ENCODE measurements at places on chromosomes 16 and 17.

GRCh38 chr17:81049372-81049911 is 14.5 kb downstream of the BAIAP2 start:
- no peak for DNase-seq

DNA sequence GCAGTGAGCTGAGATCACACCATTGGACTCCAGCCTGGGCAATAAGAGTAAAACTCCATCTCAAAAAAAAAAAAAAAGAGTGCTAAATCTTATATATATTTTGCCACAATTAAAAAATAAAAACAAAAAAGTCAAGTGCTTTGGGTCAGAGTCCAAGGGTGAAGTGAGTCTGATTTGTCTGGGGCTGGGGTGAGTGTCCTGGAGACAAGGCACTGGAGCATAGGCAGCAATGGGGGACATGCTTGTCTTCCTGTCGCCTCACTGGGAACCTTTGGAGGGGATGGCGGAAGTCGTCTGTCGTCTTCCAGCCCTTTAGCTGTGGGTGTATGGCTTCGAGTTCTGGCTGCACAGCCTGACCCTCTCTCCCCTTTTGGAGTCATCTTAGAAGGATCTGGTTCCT is 167.1 kb downstream of the NTN1 start:
- no peak for DNase-seq

DNA sequence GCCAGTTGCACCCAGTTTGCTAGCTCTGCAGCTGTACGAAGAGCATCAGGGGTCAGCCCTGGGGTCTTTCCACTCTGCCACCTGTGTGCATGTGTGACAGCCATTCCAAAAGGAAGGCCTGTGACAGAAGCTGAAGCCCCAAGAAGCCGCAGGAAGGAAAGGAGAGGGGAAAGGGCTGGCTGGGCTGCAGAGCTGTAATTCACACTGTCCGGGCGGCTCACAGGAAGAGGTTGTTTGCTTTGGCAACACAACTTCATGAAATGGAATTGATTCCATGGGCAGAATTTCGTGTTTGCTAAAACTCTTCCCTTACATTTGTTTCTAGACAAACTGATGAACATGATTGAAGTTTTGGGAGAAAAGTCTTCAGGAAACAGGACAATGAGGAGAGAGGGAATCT is 14.8 kb downstream of the TMEM204 start:
- no peak for DNase-seq

- DNase-seq: no peak
Measured at GRCh38 chr17:80936723-80937122, 54.9 kb upstream of the CHMP6 start.

DNA sequence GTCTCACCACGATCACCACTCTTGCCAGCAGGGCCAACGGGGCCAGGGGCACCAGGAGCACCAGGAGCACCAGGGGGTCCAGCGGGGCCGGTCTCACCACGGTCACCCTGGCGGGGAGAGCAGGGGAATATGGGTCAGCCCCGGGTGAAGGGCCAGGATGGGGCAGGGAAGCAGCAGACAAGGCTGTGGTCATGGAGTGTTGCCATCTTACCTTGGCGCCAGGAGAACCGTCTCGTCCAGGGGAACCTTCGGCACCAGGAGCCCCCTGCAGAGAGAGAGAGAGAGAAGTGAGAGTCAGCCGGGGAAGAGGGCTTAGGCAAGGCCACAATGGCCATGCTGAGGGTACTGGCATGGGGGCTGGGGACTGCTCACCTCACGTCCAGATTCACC is 12.9 kb downstream of the COL1A1 start:
- no peak for DNase-seq

DNA sequence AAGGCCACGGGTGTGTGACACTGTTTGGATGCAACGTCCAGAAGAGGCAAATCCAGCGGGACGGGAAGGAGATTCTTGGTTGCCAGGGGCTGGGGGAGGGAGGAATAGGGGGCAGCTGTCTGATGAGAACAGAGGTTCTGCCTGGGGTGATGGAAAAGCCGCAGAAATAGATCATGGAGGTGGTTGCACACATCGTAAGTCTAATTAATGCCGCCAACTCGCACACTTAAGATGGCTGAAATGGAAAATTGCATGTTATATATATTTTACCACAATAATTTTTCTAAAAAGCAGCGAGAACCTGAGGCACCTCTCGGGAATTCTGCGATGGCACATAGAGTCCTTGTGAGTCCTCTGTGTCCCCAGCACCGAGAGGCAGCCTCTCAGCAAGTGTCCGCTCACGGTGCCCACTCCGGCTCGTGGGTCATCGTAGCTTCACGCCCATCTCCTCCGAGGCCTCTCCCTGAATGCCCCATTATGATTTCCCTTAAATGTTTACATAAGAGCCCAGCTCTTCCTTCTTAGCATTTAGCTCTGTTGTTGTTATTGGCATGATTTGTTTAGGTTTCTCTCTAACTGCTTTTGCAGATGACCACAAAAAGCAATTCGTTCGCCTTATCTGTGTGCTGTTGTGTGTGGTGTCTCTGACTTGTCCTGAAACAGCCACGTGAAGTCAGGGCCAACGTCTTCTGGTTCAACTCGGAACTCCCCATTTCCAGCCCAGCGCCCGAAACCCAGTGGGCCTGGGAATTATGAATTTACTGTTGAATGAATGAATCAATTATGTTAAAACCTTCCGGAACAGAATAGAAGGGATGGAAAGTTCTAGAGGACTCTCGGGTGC is 7.7 kb downstream of the WFDC1 start:
- DNase-seq: no peak

DNA sequence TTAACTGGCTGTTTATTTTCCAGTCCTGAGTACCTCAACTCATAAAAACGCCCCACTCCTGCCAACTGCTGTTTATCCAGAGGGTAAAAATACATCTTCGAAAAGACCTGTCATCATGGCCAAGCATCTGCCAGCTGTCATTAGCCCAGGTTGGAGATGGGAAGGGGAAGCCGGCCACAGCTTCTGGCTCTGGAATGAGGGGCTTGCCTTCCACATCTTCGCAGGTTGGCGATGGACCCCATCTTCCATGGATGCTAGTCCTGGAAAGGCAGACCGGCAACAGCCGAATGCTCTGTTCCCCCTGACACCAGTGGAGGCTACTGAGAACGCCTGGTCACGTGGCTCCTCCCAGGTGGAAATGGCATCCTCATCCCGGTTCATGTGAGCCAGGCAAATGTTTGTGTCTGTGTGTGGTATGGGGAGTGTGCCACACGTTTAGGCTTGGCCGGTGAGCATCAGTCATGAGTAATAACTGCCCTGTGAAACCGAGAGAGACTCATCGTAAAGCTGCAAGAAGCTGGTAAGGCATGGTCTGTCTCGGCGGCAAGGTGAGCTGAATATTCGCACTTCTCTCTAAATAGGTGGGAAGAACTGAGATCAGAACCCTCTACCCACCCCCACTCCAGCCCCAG is 420 bp upstream of the KRTAP17-1 start:
- DNase-seq: no peak

GRCh38 chr16:24887472-24887871 is 41.7 kb downstream of the SLC5A11 start:
- DNase-seq: no peak

- DNase-seq: no peak
Measured at GRCh38 chr17:75777296-75777922, 7.2 kb upstream of the UNK start.

DNA sequence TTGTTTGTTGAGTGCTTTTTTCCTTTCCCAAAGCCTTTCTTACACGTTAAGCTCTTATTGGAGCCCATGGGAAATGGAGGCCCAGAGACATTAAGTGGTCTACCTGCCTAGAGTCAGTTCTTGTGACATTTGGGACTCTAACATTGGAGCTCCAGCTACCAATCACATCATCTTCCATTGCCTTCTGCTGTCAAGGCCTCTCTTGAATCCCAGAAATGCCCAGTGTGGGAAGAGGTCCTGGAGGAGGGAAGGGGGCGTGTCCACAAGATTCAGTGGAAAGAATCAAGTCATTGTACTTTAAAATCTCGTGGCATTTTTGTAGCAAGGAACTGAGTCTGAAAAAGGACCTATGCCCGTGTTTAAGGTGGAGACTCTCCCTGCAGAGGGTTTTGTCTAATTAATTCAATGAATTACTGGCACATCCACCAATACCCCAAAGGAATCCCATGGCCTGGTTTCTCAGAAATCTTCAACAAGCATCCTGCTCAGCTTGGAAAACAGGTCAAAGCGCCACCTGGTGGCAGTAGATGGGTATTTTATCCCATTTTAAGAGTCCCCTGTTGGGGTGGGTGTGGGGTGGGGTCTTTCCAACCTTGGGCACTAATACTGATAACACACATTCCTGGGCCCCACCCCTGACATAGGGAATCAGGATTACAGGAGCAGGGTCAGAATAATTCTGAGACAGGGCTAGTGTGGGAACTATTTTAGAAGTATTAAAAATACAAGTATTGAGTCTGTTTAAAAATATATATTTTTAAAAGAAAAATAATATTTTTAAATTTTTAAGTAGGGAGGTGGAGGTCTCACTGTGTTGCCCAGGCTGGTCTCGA is 24.6 kb downstream of the GPT2 start:
- peak; percentile 48 for DNase-seq

GRCh38 chr17:8162997-8163977 is 539 bp upstream of the VAMP2 start:
- DNase-seq: no peak

DNA sequence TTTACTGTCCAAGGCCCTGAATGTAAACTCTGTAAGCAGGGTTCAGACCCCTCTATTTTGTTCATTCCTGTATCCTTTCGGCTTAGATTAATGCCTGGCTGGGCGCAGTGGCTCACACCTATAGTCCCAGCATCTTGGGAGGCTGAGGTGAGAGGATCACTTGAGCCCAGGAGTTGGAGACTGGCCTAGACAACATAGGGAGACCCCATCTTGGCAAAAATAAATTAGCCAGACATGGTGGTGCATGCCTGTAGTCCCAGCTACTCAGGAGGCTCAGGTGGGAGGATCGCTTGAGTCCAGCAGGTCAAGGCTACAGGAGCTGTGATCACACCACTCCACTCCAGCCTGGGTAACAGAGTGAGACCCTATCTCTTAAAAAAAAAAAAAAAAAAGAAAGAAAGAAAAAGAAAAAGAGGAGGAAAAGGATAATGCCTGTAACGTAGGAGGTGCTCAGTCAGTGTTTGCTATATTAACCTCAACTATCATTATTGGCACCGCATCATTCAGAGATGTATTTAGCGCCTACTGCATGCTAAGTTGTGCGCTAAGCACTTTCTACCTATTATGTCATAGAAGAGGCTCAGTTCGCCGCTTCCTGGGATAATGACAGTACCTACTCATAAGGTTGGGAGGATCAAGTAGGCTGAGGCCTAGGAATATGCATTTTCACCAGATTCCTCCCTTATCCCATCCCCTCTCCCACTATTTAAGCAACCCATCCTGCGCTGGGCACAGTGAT is 5.0 kb downstream of the SOCS1 start:
- no peak for DNase-seq

- DNase-seq: no peak
Measured at GRCh38 chr16:81445143-81445961, 744 bp downstream of the CMIP start.

- no peak for DNase-seq
Measured at GRCh38 chr16:67150047-67150832, 558 bp downstream of the B3GNT9 start.

- no peak for DNase-seq
Measured at GRCh38 chr16:30533146-30533522, 1.5 kb downstream of the ZNF747 start.

GRCh38 chr16:64712026-64712425 is 409.8 kb downstream of the CDH11 start:
- no peak for DNase-seq

DNA sequence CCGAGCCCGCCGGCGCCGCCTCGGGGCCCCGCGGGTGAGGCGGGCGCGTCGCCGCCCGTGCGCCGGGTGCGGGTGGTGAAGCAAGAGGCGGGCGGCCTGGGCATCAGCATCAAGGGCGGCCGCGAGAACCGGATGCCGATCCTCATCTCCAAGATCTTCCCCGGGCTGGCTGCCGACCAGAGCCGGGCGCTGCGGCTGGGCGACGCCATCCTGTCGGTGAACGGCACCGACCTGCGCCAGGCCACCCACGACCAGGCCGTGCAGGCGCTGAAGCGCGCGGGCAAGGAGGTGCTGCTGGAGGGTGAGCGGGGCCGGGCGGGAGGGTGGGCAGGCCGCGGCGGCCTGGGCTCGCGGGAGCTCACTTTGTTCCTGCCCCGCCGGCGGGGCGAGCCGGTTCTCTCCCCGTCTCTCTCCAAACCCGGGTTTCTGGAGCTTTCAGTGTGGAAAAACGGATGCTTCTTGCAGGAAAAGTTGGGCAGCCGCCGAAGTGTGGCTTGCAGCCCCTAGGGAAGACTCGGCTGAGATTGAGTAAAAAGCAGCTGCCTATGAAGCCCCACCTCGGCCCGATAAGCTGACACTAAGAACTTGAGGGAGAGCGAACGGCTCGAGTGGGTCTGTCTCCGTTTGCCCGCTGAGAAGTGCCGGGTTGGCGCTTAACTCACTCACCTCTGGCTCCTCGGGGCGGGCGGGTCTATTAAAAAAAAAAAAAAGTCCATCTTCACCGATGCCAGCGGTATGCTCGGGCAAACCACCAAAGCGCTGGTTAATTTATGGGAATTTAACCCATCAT is 677 bp downstream of the SNTB2 start:
- peak; percentile 6 for DNase-seq

DNA sequence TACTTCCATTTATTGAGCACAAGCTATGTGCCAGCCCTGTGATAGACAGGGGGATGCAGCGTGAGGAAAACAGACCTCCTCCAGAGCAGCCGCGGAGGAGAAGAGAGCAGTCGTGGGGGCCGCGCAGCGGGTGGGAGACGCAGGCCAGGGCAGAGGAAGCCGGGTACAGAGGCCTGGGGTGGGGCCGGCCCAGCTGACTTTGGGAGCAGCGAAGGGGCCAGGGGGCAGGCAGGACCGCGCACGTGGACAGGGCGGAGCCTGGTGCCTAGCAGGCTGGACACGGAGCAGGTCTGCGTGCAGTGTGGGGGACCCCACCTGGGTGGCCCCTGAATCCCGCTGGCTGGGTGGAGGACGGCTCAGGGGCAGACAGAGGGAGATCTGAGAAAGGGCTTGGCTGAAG is 46.2 kb downstream of the ZFPM1 start:
- DNase-seq: no peak

GRCh38 chr16:1895949-1896675 is 22.1 kb downstream of the HS3ST6 start:
- no peak for DNase-seq

- DNase-seq: no peak
Measured at GRCh38 chr16:50592996-50593395, 44.8 kb downstream of the NKD1 start.

GRCh38 chr17:39921323-39921722 is 2.9 kb upstream of the GSDMB start:
- DNase-seq: no peak

DNA sequence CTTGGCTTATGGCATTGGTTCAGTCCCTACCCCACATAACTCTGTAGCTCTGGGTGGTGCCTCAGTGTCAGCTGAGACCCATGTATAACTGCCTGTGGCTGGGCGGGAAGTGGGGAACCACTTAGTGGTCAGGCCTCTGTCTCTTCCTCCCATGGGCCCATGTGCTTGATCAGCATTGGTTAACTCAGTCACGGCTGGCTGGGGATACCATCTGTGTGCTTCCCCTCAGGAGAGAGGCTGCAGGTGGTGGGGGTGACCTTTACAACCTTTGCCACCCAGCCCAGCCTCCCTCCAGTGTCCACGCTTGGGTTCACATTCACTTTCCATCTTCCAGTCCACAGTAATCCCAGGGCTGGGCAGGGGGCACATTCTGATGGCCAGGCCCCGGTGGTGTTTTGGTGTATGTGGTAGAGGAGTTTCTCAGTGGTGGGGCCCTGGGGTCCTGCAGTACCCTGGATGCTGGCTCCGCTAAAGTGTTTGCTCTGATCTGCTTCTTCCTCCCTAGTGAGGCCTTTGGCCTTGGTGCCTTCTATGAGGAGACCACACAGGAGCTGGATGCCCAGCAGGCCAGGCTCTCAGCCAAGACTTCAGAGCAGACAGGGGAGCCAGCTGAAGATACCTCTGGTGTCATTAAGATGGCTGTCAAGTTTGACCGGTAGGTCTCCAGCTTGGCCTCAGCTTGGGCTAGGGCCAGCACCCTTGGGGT is 10.2 kb upstream of the NFATC3 start:
- peak; percentile 47 for DNase-seq

All from stimulated activated CD8-positive, alpha-beta memory T cell treated with anti-CD3 and anti-CD28 coated beads, Interleukin-12 subunit alpha, Interleukin-12 subunit beta, amount 100 ng/mL, for 1 hour (primary cell).